Activated CD4-positive, CD25-positive, alpha-beta regulatory T cell (primary cell): ENCODE measurements at places on chromosomes 1 and 21.

DNA sequence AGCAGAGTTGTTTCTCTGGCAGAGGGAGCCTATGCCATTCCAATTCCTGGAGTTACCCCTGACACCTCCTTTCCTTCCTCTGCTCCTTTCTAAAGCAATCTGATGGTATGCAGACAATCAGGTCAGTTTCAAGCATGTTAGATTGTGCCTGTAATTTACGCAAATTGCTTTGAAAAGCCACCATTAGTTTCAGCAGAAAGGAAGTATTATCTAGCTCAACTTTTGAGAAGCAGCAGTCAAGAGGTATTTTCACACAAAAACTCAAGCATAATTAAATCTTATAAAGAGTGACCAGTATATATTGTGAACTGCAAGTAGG lies 2.2 kb downstream of the ERRFI1 start:
- DNase-seq, result no peak

GRCh38 chr1:109214695-109215623 lies 1.2 kb downstream of the SARS1 start:
- DNase-seq, result no peak

GRCh38 chr21:34282223-34282622 lies 81.6 kb upstream of the KCNE2 start:
- no peak for DNase-seq

- DNase-seq, result no peak
Observed at GRCh38 chr1:110345480-110345879, 6.3 kb downstream of the RBM15 start.

DNA sequence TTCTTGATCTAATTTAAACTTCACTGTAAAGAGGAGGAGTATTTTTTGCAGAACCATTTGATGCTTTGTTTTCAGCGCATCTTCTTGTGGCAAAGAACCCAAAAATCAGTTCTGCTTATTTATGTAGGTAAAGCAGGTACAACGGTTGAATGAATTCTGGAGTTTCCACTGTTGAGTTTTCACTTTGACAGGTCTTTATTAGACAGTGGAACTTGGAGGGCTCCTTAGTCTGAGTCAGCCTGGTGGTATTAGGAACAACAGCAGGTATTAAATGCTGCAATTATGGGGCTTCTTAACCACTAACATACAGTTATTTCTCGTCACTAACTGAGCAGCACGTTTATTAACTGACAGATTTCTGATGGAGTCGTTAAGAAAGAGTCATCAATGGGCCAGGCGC lies 1.2 kb downstream of the LRIG2 start:
- no peak for DNase-seq

DNA sequence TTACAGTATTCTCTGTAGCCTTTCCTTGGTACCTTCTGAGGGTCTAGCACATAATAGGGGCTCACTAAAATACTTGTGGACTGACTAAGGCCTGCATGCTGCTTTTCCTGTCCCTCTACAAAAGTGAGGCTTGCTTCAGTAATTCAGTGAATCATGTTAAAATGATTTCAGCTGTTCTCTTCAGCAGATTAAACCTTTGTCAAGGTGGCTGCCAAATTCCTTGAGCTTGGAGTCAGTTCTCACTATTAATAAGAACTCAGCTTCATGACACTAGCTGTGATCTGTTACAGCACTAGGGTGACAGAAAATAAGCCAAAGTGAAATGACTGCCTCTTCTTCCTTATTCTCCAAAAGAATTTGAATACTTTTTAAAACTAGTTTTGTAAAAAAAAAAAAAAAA lies 128.8 kb downstream of the KCNN3 start:
- no peak for DNase-seq

GRCh38 chr1:172308577-172308976 lies 111.9 kb upstream of the C1orf105 start:
- no peak for DNase-seq

- no peak for DNase-seq
Observed at GRCh38 chr1:202540448-202540847, 169.8 kb downstream of the SYT2 start.

- no peak for DNase-seq
Observed at GRCh38 chr1:28170001-28170596, 6.4 kb downstream of the PTAFR start.

- no peak for DNase-seq
Observed at GRCh38 chr1:71232786-71233185, 152.0 kb upstream of the ZRANB2 start.

DNA sequence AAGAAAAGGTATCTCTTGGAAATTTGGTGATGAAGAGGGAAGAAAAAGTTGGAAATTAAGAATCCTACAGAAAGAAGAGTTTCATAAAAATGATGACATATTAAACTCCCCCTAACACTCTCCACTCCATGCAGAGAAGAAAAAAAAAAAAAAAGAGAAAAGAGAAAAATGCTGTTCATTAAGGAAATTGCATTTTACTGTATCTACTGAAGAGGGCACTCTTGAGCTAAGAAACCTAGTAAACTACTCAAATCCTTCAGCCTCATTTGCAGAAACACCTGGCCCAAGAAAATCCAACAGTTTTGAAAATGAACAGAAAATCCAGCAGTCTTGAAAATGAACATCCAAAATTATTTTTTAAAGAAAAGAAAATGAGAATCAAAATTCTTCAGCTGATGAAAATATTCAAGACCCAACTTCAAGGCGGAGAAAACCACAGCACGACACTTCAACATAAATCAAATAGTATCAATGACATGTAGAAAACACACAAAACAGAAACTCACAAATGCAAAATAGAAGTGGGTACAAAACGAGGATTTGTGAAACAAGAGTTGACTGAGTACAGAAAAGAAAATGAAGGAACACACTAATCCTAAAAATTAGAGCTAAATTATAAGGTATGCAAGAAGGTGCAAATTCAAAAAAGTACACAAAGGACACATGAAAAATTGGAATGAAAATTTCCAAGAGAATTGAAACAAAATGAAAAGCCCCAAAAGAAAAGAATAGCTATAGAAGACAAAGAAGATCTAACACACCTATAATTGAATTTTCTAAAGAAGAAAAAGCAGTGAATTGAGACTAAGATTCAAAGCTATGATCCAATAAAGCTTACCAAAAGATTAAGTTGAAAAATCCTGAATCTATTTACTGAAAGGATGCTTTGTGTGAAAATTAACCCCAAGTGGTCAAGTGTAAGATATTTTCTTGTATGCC lies 73.2 kb upstream of the DNAJC6 start:
- DNase-seq, result no peak

- DNase-seq, result no peak
Observed at GRCh38 chr1:145993618-145994390, 2.6 kb downstream of the TXNIP start.

GRCh38 chr1:234531151-234531635 lies 52.2 kb upstream of the TARBP1 start:
- no peak for DNase-seq

DNA sequence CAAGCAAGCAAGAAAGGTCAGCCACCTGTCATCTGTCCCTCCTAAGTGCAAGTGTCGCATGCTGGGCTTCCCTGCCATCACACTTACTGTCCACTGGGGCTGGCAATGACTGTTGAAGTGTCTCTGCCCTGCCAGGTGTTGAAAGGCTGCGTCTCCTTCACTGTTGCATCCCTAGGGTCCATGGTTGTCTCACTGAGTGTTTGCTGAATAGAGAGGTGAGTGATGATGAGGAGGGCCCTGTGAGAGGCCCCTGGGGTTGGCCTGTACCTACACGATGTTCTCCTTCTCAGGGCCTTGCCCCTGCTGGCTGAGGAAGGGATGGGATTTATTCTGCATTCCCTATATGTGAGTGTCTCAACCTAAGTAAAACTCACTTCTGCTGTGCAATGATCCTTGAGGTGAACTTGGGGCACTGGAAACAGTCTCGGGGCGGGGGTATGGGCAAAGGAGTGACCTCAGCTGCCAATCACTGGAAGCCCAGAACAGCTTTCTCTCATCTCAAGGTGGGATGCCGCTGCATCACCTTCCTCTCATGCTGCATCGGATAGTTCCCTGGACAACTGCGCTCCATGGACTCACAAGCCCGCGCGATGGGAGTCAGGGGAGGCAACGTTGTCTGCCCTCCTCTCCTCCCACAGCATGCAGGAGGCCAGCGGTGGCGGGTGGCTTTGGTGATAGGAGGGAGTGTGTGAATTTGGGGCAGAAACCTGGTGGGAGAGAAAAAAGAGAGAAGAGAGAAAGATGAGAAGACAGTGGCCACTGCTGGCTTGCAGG lies 35.8 kb upstream of the SOX13 start:
- DNase-seq, result no peak

DNA sequence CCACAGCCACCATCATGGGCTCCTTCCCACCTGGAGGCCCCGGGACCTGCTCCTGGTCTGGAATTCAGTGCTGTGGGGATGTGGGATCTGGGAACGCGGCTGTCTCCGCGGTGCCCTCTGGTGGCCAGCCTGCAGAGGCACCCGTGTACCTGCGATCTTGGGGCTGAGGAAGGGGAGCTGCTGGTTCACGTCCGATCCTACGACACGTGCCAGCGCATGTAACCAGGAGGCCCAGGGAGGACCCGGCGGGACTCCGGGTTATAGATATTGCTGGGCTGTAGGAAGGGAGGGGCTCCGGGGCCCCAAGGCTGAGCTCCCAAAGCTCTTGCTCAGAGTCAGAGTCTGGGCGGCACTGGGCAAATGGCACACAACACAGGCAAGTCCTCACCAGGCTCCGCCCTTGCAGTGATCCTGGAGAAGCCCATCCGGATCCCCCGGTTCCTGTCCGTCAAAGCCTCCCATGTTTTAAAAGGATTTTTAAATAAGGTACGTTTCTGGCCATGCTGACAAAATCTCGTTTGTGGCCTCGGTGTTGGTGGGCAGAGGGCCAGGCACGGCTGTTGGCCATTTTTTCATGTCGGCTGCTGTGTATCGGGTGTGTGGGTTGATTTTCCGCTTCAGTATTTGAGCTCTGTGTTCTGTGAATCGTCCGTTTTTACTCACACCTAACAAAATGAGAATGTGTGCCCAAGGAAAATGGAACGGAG lies 20.1 kb downstream of the FAAP20 start:
- no peak for DNase-seq

DNA sequence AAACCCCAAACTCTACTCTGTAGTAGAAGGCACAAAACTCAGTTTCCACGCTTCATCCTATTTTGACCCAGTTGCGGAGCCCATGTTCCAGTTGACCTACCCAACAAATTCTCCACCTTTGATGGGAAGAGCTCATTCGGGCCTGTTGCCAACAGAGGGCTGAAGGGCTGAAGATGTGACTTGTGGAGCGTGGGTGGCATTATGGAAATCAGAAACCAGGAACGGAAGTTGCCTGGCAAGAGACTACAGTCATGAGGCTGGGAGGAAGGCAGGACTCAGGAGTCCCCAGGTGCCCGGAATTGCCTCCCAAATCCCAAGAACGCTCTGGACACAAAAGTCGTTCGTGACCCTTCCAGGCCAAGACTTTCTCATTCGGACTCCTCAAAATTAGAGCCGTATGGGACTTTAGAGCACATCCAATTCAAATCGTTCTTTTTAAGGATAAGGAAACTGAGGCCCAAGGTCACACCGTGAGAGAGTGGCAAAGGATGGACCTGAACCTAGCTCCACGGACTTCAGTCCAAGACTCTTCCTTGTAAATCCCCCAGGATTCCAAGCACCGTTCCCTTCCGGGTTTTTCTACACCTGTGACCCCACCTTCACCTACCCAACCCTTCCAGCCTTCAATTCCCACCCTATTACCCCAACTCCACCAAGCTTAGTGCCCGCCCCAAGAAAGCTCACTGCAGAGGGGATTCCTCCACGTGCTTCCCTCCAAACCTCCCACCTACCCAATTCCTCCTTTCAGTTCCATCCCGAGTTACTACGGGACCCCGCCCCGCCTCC lies 739 bp downstream of the SMG5 start:
- DNase-seq, result no peak

GRCh38 chr1:91402023-91402422 lies 2.6 kb downstream of the HFM1 start:
- DNase-seq, result no peak

GRCh38 chr21:42971897-42972275 lies 2.5 kb upstream of the PKNOX1 start:
- DNase-seq, result no peak

DNA sequence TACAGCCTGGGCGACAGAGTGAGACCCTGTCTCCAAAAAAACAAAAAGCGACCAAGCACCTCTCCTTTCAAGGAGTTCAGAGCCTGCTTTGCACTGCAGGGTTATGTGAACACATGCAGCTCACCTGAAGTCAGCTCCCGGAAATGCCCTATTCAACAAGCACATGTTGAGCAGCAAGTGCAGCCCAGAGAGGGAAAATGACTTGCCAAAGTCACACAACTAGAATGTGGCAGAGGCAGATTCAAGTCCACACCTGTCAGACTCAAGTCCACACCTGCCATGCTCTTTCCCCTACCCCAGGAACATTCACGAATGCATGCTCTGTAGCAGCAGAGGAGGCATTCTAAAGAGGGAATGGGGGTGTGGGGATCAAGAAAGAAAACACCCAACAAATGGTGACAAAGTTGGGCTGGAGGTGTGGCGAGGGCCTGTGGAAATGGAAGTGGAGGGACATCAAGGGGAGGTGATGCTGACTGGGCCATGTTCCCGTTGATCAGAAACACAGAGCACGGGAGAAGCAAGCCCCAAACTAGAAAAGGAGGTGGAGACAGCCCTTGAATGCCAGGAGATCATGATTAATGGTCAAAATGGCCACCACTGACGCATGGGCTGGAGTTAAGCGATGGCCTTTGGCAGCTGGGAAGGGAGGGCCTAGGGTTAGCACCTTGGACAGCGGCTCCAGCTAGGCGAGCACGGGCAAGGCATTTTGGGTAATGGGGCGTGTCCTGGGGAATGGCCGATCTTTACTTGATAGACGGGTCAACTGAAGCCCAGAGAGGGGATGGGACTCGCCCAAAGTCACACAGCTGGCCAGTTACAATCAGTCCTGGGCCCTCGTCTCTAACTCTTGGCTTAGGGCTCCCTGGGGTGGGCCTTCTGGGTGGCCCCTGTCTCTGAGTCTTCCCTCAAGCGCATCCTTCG lies 21.5 kb downstream of the RAP1GAP start:
- DNase-seq, result no peak
